ENCODE measurements at places on chromosomes 13 and 19. TPM values are rescaled to one million over a fixed set of nuclear protein-coding genes. Genes with fewer than 3 reads are reported as not detected.

DNA sequence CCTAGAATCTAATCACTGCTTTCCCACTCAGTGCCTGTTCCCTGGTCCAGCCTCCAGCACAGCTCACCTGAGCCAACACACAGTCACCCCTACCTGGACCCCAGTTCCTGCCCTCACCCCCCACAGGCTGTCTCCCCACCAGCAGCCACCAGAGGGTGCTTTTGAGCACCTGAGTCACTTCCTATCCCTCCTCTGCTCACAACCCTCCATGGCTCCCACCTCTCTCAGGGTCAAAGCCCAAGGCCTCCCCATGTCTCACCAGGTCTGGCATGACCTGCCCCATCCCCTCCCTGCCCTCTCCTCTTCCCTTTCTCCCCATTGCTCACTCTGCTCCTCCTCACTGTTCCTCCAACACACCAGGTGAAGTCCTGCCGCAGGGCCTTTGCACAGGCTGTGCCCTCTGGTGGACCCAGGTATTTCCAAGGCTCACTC lies 7.1 kb upstream of the DPP9 start:
- DNase-seq = no peak

The INSR gene
- 52.8 TPM for total RNA-seq

- no peak for DNase-seq
These were observed 184.6 kb upstream of the SOX1 start for GRCh38 chr13:111882351-111882750.

DNA sequence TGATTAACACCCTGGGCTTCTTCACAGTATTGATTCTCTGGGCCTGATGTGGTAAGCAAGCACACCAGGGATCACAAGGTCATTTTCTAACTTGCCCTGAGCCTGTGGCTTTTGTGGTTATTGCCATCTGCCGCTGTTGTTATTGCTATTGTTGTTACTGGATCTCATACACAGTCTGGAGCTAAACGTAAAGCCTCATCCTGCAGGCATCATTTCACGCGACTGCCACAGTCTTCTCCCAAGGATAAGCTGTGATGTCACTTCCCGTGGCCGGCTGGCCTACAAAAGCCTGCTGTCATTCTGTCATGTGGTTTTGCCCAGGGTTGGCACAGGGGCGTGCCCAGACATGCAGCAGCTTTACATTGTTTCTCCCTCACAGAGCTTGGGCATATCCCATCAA lies 154.0 kb upstream of the GPR12 start:
- peak; percentile 42 for DNase-seq

The RUVBL2 gene
- total RNA-seq = 318 TPM

DNA sequence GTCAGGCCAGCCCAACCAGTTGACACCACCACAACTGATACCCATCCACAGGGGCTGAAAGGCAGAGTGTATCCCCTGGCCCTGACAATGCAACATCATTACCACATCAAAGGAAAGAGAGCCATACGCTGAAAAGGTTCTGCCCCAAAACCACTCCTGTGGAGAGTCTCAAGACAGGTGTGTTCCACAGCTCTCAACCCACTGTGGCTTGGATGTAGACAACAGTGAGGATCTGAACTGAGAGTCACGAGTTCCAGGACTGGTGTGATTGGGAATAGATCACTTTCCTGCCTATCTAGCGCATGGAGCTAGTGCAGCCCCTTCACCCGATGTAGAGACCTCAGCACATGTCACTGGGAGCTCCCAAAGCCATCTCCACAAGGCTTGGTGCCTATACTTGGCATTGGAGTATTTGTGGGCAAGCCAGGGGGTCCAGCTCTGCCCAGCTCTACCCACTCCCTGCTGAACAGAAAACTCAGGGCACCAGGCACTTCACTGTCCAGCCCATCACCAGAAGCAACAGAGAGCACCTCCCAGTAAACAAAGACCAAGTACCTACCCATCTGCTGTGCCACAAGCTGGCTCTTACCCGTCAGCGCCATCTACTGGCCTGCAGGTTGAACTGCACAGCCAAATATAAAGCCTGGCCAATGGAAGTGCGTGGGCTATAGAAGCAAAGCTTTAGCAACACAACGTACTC lies 579.5 kb downstream of the UQCRFS1 start:
- peak; percentile 74 for DNase-seq

- no peak for DNase-seq
These were observed 61.3 kb downstream of the SLITRK6 start for GRCh38 chr13:85737952-85738351.

The LGALS7B gene
- not detected for total RNA-seq

The JUNB gene
- total RNA-seq = 700 TPM

GRCh38 chr19:44539236-44539826 lies 9.9 kb upstream of the CEACAM20 start:
- no peak for DNase-seq

- DNase-seq = no peak
These were observed 18.7 kb downstream of the SHC2 start for GRCh38 chr19:442085-442484.

DNA sequence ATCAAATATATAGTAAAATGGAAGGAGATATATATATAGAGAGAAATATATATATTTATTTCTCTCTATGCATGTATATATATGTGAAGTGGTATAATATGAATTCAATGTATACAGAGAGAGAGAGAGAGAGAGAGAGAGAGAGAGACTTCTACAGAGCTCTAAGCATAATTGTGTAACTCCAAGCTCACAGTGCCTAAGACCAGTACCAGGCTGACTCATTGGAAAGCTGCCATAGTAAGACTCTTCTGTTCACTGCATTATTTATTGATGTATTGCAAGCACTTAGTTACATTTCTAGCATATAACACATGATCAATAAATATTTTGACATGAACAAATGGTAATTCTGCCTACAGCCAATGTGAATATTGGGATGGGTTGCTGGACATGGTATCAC lies 1734.7 kb downstream of the SLITRK1 start:
- no peak for DNase-seq

GRCh38 chr19:33389421-33390100 lies 16.1 kb downstream of the CEBPG start:
- no peak for DNase-seq

The ZIC2 gene
- not detected for total RNA-seq

All from hematopoietic multipotent progenitor cell (in vitro differentiated cells).